ENCODE measurements at places on chromosomes 4 and X. TPM values are rescaled to one million over a fixed set of nuclear protein-coding genes. Genes with fewer than 3 reads are reported as not detected.

Gene SLITRK2
- not detected for total RNA-seq

Gene CXCL6
- not detected for total RNA-seq

Gene ITIH6
- not detected for total RNA-seq

Gene TASL
- 6.3 TPM for total RNA-seq

Gene LUZP4
- total RNA-seq, result not detected

Gene AIFM1
- 42.6 TPM for total RNA-seq

Gene ARX
- total RNA-seq, result not detected

Gene SHROOM2
- not detected for total RNA-seq

Gene TRIM60
- not detected for total RNA-seq

Gene SCD5
- 0.59 TPM for total RNA-seq

Gene RXFP1
- total RNA-seq, result not detected

Gene GPR50
- not detected for total RNA-seq

Gene CSN1S1
- not detected for total RNA-seq

Gene MAGED4B
- total RNA-seq, result 0.45 TPM

Gene POLR2B
- 115 TPM for total RNA-seq

Gene PRDM5
- not detected for total RNA-seq

Gene FRAS1
- not detected for total RNA-seq

Gene GRIA2
- total RNA-seq, result not detected

Gene NEUROG2
- total RNA-seq, result not detected

Gene GYG2
- not detected for total RNA-seq

Gene CYSLTR1
- 29.9 TPM for total RNA-seq

Gene PHEX
- total RNA-seq, result 0.18 TPM

Gene RAB40AL
- total RNA-seq, result 0.45 TPM

Gene MBNL3
- total RNA-seq, result 30.4 TPM

Gene SNX12
- 48.2 TPM for total RNA-seq

Gene TEX11
- total RNA-seq, result not detected

Gene CT45A5
- 0.23 TPM for total RNA-seq

Gene MAP7D2
- total RNA-seq, result 0.23 TPM

Gene KLHL15
- 6.8 TPM for total RNA-seq

Gene ADGRL3
- not detected for total RNA-seq

Gene ACSL4
- 59.8 TPM for total RNA-seq

Gene MXRA5
- not detected for total RNA-seq

Gene ZGRF1
- total RNA-seq, result 32.7 TPM

Gene GPAT3
- total RNA-seq, result 10.3 TPM

Gene SAP30
- total RNA-seq, result 23.1 TPM

Gene SYAP1
- total RNA-seq, result 17.0 TPM

Gene SMR3A
- total RNA-seq, result not detected

Gene MAGEB1
- not detected for total RNA-seq

Gene TMPRSS11F
- total RNA-seq, result not detected

Gene RAB41
- not detected for total RNA-seq

Gene CT47C1
- total RNA-seq, result not detected

Gene FAM114A1
- total RNA-seq, result 0.09 TPM

Gene KLHL13
- 0.25 TPM for total RNA-seq

Gene BMPR1B
- total RNA-seq, result 0.07 TPM

Gene F8A1
- 20.3 TPM for total RNA-seq

Data from T-helper 2 cell treated with Interferon-gamma antibody and Interleukin-4, amounts not matched to agents 100 ng/mL and 5 ng/mL, for 36 hours (primary cell).